Stimulated activated CD4-positive, alpha-beta T cell treated with anti-CD3 and anti-CD28 coated beads, Interleukin-12 subunit alpha, Interleukin-12 subunit beta, amount 100 ng/mL, for 48 hours (primary cell): ENCODE measurements at places on chromosomes 6 and 20.

DNA sequence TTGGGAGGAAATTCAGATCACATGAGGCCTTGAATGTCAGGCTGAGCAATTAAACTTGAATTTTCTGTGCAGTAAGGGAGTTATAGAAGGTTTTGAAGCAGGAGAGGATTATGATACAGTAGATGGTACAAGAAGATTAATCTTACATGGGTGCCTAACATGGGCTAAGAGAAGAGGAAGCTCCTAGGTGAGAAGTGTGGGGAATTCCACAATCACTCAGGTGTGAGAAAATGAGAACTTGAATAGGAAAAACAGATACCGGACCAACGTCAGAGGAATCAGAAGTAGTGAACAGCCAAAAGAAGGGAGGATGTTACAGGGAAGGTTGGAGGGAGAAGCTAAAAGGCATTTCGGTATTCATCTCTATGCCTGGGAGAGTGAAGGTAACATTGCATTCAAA lies 250.7 kb upstream of the SLC35B3 start:
- DNase-seq, result no peak

DNA sequence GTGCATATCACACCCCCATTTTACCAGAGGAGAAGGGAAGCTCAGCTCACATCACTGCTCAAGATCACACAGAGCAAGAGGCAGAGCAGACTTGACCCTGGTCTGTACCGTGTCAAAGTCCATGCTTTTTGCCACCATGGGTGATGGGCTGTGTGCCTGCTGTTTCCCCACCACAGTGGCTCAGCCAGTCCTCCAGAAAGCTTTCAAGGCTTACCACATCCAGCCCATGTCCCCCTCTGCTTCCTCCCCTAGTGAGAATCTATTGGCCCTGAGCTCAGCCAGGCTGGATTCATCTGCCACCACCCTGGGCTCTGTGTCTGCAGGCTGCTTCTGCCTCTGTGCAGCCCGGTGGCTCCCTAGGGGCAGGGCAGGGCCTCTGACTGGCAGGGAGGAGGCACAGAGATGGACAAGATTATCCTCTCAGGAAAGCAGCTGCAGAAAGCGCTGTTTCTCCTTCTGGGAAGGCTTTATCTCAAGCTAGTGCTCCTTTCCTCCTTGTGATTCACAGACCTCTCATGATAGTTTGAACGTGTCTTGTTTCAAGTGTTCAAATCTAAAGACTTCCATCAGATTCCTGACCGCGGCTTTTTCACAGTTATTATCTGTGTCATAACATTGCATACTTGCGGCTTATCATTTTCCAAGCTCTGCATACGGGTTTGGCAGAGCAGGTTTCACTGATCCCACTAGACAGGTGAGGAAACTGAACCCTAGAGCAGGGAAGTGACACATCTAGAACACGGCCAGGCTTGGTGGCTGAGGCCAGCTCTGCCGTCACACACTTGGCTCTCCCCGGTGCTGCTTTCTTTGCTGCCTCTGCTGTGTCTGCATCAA lies 37.4 kb downstream of the VEGFA start:
- DNase-seq, result no peak

GRCh38 chr6:11613858-11614257 lies 76.3 kb downstream of the TMEM170B start:
- DNase-seq, result no peak

DNA sequence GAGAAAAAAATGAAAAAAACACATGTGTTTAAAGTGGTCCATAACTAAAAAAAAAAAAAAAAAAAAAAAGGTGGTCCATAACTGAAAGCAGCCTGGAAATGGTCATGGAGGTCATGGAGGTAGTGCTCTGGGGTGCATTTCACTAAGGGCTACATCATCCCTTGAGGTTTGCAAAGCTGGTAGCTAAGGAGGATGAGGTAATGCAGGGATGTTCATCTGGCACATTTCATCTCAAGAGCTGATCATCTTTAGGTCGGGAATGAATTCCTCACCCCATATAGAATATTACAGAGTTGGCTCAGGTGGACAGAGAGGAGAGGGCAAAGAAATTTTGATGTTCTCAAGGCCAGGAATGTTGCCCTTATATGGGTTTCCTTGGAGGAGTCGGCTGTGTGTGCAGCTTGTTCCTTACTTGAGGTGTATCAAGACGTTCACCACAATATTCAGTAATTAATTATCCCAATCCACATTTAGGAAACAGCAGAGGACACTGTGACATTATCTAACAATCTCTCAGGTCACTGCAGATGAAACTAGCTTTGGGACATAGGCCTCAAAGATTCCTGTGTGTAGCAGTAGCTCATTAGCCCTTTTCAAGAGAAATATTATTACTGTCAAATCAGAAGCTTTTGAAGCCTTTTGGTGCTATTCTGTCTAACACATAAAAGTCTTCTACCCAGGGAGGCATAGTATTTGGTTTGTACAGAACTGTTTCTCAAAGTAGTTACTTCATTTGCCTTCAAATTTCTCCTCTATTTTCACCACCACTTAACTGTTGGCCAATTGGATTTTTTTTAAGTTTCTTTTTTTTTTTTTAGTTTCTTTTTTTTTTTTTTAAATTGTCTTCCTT lies 46.8 kb downstream of the CYP24A1 start:
- DNase-seq, result no peak

GRCh38 chr6:159606786-159607185 lies 86.3 kb downstream of the SOD2 start:
- DNase-seq, result no peak

GRCh38 chr20:33119725-33120720 lies 40.6 kb downstream of the BPIFB4 start:
- no peak for DNase-seq

DNA sequence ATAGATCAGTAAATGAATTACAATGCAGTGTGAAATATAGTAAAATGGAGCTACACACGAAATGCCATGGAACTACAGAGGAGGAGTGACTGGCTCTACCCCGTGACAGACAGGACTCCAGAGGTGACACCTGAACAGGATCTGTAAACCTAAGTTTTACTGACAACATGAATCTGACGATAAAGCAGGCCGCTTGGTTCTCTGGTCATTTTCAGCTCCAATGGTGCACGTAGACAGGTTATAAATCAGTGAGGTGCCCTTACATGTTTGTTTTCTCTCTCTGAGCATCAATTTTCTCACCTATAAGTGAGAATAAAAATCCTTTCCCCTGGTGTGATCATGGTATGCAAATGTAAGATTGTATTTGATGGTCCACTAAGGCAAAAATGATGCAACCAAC lies 301.7 kb upstream of the PLN start:
- no peak for DNase-seq

- DNase-seq, result no peak
Observed at GRCh38 chr6:53230775-53231467, 82.3 kb upstream of the GCM1 start.

DNA sequence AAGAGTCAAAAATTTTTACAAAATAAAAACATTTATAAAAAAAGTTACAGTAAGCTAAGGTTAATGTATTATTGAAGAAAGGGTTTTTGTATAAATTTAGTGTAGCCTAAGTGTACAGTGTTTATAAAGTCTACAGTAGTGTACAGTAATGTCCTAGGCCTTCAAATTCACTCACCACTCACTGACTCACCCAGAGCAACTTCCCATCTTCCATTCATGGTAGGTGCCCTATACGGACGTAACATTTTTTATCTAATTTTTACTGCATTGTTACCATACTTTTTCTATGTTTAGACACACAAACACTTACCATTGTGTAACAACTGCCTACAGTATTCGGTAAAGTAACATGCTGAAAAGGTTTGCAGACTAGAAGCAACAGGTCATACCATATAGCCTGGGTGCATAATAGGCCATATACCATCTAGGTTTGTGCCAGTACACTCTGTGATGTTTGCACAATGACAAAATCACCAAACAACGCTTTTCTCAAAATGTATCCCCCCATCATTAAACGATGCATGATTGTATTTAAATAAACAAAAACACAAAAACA lies 6.0 kb downstream of the MTFR2 start:
- no peak for DNase-seq

DNA sequence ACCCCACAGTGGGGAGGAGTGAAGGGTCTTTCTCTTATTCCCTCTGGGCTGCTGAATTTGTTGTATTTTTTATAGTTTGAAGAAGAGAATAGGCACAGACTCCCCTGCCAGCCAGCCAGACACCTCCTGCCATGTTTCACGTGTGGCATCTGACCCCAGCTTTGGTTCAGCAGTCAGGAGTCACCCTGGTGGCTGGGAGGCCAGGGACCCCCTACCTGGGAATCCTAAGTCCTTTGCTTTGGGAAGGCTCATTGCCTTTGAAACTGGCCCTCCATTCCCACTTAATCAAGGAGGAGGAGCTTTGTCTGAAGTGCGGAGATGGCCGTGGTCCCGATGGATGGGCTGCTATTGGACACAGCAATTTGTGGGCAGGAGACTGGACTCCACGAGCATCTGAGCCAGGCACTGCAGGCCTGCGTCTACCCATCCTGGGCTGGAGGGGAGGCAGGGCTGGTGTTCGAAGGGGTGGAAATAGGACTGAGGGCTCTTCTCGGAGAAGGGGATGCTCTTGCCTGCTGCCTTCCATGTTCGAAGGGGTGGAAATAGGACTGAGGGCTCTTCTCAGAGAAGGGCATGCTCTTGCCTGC lies 196.1 kb downstream of the DLL1 start:
- DNase-seq, result no peak

GRCh38 chr6:36187446-36187845 lies 9.1 kb upstream of the BRPF3 start:
- DNase-seq, result no peak

- DNase-seq, result no peak
Observed at GRCh38 chr6:96124778-96125177, 109.0 kb downstream of the FUT9 start.
